Muscle of arm (tissue), 14 donors: ENCODE measurements at places on chromosomes 6 and 20. TPM values are rescaled to one million over a fixed set of nuclear protein-coding genes. Genes with fewer than 3 reads are reported as not detected.
A peak's percentile ranks its signal among the peaks of the same experiment; 100 is the strongest.

Gene SPTLC3
- polyA plus RNA-seq: 3.6 TPM

Gene ELOVL2
- polyA plus RNA-seq: 2.4 TPM

Gene PGC
- polyA plus RNA-seq: not detected

Gene RHAG
- polyA plus RNA-seq: 0.72 TPM

Gene NCOA7
- 16.6 TPM for polyA plus RNA-seq

Gene CST4
- not detected for polyA plus RNA-seq

Gene IGF2R
- polyA plus RNA-seq: 144 TPM

Gene C6orf132
- 11.3 TPM for polyA plus RNA-seq

Gene SRC
- 15.9 TPM for polyA plus RNA-seq

- DNase-seq: no peak
Measured at GRCh38 chr20:50285376-50286173, 94.9 kb downstream of the CEBPB start.

DNA sequence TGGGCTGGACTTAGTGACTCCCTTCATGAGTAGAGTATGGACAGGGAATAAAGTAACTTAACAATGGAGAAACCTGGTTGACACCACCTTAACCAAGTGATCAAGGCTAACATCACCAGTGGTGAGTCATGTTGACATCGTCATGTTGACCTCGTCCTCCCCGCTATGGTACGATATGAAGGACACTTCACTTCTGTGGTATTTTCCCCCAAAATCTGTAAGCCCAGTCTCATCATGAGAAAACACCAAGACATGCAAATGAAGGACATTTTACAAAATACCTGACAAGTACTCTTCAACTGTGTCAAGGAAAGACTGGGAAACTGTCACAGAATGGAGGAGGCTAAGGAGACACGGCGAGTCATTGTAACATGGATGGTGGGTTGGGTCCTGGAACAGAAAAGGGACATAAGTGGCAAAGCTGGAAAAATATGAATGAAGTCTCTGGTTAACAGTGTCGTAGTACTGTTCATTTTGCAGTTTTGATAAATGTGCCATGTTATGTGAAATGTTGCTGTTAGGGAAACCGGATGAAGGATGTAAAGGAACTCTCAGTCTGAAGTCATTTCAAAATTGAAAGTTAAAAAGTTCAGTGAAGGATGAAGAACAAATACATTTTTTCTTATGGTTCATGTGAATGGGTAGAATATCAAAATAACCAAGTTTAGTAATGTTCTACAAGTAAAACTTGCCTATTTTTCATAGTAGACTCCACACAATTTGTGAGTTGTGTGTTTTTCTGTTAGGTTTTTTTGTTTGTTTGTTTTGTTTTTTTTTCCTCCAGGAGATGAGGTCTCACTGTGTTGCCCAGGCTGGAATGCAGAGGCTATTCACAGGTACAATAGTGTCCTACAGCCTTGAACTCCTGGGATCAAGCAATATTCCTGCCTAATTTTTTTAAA is 247.5 kb downstream of the TMEM242 start:
- no peak for DNase-seq

DNA sequence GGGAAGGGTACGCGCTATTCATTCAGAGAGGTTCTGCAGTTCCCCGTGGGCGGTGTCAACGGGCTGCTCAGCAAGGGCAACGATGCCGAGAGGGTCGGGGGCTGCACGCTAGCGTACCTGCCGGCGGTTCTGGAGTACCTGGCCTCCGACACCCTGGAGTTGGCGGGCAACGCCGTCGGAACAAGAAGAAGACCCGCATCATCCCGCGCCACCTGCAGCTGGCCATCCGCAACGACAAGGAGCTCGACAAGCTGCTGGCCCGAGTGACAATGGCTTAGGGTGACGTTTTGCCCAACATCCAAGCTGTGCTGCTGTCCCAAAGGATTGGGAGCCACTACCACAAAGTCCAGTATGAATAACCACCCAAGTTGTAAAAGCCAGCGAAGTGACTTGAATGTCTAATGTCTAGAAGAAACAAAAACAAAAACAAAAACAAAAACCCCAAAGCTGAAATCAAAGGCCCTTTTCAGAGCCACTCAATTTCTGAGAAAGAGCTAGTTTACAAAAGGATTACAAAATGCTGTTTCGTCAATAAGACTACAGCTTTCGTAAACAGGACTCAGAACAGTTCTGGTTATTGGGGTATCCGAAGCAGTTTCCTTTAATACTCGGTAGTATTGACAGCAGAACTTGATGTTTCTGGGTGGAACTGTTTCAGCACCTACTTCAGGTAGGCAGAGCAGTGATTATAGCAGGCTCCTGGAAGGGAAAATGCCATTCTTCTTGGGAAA is 21.9 kb upstream of the SLC17A4 start:
- DNase-seq: no peak

- DNase-seq: no peak
Measured at GRCh38 chr20:35891375-35891774, 62.9 kb downstream of the SCAND1 start.

DNA sequence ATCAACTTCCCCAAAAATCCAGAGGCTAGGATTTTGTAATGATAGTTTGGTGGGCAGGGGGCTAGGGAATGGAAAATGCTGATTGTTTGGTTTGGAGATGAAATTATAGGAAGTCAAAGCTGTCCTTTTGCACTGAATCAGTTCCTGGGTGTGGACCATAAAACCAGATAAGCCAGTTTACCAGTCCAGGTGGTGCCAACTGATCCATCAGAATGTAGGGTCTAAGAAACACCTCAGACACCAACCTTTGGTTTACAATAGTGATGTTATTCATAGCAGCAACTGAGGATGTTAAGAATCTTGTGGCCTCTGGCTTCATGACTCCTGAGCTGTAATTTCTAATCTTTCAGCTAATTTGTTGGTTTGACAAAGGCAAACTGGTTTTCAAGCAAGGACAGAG is 496.6 kb upstream of the EPHA7 start:
- no peak for DNase-seq

DNA sequence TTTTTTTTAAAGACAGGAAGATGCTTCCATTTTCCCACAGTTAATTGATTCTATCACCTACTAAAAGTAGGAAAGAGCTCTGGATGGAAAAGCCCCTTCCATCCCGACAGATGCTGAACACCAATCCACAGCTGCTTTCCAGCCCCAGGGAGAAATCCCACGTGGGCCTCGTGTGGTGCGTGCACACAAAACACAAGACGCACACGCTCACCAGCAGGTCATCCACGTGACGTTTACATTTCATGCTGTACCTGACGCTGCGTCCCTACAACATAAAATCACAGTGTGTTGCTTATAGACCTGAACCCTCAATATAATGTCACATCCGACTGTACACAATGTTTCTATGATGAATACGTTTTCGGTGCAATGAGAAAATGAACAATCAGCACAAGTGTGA is 50.2 kb upstream of the DACT2 start:
- DNase-seq: no peak

- DNase-seq: no peak
Measured at GRCh38 chr6:63609231-63609630, 26.4 kb upstream of the PHF3 start.

DNA sequence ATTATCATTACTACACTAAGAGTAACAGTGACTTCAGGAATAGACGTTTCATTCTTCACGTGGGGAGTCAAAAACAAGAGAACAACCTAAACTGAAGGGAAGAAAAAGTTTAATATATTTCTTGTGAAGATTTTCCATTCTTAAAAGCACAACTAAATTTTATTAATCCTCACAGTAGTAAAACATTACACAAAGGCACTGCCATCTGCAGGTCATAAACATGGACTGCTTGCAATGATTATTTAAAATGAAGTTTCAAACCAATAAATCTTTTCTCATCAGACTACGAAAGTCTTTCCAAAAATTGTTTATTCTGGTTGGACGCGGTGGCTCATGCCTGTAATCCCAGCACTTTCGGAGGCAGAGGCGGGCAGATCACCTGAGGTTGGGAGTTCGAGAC is 2.6 kb downstream of the NCOA5 start:
- no peak for DNase-seq

- no peak for DNase-seq
Measured at GRCh38 chr6:106522562-106523250, 106.6 kb downstream of the RTN4IP1 start.

DNA sequence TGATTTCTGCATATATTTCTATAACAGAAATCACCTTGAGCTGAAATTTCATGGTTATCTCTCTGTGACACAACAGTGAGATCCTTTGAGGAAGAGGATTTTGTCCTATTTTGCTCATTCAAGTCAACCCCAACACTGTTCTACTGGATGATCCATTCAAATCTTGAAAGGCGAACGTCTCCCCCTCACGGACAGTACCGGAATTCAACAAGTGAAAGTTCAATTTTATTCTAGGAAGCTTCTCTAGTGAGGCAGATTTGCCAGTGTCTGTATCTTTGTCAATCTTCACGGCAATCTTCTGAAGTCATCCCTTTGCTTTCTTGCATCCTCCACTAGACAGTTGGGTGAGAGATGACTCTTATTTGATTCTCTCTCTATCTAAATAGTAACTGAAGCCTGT is 91.7 kb upstream of the PDE7B start:
- no peak for DNase-seq

- no peak for DNase-seq
Measured at GRCh38 chr6:43750622-43751021, 19.4 kb upstream of the VEGFA start.

DNA sequence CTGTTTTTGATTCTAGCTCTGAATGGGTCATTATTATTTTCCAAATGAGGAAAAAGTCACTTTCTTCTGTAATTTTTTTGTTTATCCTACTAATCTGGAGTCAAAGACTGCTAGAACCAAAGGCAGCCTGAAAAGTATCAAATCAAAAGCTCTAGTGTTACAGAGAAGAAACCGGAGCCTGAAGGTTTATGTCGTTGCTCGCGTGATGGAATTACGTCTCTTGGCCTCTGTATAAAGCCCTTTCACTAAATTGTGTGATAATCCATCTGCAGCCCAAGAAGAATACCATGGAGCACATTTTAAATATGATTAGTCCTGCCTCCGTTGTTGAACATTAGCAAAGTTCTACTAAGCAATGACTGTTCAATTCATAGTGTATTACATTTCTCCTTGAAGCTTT is 738.6 kb downstream of the C6orf118 start:
- DNase-seq: no peak

GRCh38 chr6:140230282-140230681 is 855.8 kb upstream of the CITED2 start:
- no peak for DNase-seq

DNA sequence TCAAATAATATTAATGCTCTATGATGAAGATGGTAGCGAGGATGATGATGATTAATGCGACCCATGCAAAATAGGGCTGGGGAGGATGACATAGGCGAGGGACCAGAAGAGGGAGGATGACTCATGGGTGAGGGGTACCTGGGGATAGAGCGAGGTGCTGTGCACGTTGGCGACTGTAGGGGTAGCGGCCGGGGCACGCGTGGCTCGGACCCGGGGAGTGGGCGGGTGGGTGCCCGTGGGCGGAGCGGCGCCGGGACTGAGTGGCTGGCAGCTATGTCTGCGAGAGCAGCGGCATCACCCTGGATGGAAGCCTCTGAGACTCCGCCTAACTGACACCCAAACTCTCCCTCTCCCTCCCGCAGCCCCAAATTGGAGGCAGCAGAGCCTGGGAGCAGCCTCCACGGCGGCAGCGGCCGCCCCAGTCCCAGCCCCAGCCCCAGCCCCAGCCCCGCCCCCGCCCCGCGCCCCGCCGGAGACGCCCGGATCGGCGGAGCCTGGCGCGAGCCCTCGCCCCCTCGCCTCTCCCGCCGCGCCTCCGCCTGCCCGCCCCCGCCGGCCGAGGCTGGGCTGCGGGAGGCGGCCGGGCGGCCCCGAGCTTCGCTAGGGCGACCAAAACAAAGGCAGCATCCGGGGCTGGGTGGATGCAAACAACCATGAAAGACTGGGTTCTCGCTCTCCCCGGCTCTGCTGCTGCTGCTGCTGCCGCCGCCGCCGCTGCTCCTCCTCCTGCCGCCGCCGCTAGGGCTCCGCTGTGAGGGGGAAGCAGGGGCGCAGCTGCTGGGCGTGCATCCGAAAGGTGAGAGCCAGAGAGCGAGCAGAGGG is at the start of gene RIMS1:
RIMS1 (plus strand) TSS at position 367 of the 822 bp plus-strand sequence. CDS start 474 bp downstream, outside the sequence.
- DNase-seq: peak; percentile 9

DNA sequence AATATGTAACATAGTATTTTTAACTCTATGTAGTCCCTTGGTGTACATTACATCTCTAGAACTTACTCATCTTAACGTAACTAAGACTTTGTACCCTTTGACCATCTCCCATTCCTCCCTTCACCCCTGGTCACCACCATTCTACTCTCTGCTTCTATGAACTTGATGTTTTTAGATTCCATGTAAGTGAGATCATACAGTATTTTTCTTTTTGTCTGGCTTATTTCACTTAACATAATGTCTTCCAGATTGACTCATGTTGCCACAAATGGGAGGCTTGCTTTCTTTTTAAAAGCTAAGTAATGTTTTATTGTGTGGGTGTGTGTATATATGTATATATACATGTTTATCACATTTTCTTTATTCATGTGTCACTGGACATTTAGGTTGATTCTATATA is 55.8 kb downstream of the TMEM200A start:
- no peak for DNase-seq

- no peak for DNase-seq
Measured at GRCh38 chr20:4617019-4617418, 104.7 kb upstream of the PRND start.
